Left lung (tissue), 14 donors: ENCODE measurements at places on chromosomes 6 and 20. TPM values are rescaled to one million over a fixed set of nuclear protein-coding genes. Genes with fewer than 3 reads are reported as not detected.

DNA sequence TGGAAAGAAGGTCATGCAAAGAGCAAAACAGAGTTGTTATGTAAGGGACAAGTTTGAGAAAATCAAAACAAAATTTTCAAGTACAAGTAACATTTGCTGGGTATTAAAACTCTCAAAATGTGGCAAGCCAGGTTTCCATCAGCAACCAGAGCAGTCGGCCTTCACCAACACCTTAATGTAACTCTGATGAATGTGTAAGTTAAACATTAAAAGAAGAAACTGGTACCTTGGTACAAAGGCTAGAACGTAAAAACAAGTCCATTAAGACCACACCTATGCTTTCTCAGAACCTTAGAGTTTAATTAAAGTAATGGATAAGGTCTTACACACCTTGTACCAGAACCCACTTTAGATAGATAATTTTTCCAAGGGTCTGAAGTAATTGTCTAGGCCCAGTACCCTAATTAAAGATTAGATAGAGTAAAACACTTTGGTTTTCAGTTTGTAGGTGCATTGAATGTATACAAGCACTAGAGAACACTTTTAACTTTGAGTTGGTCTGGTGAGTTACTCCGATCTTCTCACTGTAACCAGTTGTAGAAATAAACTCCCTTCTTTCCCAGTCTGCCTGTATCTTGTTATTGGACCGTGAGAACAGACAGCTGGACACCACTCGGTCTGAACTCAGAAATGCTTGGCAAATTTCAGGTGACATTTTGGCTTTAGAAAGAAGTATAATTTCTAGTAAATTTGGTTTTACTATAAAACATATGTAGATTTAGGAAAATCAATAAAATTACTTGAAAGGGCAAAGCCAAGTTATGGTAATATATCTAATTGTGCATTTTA lies 319.4 kb downstream of the HTR1B start:
- DNase-seq, result no peak

DNA sequence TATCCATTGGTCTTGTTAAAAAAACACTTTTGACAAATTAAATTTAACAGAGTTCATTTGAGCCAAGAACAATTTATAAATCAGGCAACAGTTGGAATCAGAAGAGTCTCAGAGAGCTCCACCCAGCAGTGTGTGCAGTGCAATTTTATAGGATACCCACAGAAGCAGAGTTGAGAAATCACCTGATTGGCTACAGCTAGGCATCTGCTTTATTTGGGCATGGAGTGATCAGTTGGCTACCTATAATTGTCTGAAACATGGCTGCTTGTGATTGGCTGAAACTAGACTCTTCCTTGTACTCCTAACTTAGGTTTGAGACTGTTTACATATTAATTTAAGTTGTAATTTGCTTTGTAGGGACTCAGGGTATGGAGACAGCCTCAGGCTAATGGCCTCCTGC lies 12.0 kb downstream of the PGK2 start:
- no peak for DNase-seq

GRCh38 chr6:6981681-6982322 lies 126.0 kb upstream of the RREB1 start:
- no peak for DNase-seq

GRCh38 chr20:2700913-2701620 lies 8.5 kb downstream of the EBF4 start:
- DNase-seq, result no peak

DNA sequence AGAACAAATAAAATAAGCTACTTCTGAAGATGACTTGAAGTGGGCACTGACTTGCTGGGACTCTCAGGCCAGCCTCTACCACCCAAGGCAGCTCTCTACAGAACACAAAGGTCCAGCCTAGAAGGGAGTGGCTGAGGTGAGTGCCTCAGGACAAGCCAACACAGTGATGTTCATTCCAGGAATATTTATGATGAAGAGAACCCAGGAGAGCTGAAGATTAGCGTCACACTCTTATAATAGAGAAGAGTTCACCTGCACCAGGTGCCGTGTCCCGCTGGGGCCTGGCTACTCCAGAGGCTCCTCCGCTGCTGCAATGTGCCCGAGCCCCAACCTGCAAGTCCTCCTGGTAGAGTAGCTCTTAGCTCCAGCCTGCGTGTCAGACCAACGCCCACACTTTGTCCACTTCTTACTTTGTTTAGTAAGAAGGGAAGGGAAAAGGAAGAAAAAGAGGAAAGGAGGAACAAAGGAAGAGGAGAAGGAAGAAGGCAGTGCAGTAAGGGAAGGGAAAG lies 182.4 kb upstream of the QKI start:
- DNase-seq, result no peak

The NEDD9 gene
- polyA plus RNA-seq, result 55.3 TPM

DNA sequence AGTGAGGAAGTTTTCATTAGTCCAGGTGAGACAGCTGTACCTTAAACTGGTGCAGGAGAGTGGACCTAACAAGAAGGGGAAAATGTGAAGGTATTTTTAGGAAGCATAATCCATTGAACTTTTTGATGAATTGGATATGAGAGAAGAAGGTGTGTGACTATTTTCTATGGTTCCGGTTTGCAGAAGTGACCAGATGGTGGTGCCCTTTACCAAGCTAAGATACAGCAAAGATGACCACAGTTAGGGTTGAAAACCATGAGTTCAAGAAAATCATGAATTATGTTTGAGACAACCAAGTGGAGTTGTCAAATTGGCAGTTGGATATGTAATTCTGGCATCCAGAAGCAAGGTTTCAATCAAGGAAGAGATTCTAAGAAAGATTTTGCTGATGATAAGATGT lies 61.9 kb upstream of the NRSN1 start:
- peak; percentile 9 for DNase-seq

- DNase-seq, result no peak
These were observed 3.3 kb upstream of the PGK2 start for GRCh38 chr6:49790341-49790740.

DNA sequence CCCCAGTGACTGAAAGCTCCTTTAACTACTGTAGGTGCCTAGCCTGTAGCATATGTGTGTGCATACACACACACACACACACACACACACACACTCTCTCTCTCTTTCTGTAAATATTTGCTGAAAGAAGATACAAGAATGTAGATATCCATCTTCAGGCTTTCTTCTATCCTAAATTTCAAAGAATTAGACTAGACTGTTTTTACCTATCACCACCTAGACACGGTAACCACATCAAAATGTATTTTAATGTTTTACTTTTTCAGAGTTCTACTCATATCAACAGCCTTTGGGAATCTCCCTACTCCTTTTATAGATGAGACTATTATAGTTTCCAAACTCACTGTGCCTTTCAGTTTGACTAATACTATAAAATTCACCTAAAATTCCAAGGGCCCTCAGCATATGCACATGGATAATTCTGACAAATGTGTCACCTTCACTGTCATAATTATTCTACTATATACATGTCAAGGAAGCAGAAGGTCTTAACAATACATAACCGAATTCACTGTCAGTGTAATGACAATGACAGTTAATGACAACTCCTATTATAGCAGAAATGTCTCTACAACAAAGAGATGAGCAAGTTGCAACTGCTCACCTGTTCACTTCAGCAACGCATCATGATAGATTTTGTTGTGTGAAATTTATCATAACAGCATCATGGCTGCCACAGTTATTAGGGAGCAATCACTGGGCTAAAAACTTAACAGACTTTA lies 236.5 kb downstream of the GMPR start:
- no peak for DNase-seq

GRCh38 chr20:53757472-53757913 lies 163.9 kb upstream of the ZNF217 start:
- no peak for DNase-seq

DNA sequence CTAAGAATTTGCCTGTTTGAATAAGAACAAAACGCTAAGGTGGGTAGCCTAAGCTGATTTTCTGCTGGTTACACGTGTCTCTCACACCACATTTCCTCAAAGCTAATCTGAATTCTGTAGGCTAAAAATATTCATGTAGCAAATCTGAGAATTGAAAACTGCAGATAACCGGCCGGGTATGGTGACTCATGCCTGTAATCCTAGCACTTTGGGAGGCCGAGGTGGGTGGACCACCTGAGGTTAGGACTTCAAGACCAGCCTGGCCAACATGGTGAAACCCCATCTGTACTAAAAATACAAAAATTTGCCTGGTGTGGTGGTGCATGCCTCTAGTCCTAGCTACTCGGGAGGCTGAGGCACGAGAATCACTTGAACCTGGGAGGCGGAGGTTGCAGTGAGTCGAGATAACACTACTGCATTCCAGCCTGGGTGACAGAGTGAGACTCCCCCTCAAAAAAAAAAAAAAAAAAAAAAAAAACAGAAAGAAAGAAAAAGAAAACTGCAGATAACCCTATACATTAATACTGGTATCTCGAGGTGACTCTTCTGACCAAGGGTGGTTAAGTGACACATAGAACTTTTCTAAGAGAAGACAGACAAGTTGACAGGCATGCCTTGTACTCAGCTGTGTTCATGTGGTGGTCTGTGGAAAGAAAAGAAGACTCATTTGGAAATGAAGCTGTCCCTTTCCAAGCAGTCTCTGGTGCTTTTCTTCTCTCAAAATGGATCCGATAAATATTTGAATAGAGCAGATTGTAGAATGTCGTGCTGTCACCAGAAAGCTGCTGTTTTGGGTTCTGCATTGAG lies 24.7 kb upstream of the ASXL1 start:
- DNase-seq, result no peak

The CFAP61 gene
- polyA plus RNA-seq, result 1.9 TPM

DNA sequence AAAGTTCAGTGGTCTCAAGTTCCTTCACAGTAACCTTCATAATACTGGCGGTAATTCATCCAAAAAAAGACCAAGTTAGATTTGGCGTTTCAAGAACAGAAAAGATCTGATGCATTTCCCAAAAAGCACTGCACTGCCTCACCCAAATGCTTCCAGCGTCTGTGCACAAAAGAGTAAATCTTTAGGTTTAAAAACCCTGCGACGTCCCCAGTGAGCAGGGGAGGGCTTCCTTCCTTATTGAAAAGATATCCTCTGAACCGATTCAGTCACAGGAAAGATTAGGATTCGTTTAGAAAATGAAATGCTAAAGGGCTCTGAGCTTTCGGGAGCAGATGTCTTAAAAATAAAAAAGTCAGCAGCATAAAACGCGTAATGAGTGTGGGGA lies 654 bp downstream of the TBC1D7 start:
- no peak for DNase-seq

The PPP1R3G gene
- polyA plus RNA-seq, result 0.96 TPM

The GGT7 gene
- 35.6 TPM for polyA plus RNA-seq

The PKHD1 gene
- 7.2 TPM for polyA plus RNA-seq

The TREML1 gene
- 2.0 TPM for polyA plus RNA-seq

GRCh38 chr20:20491110-20491783 lies 123.3 kb downstream of the INSM1 start:
- DNase-seq, result no peak

GRCh38 chr6:113190170-113190569 lies 667.0 kb upstream of the MARCKS start:
- no peak for DNase-seq

DNA sequence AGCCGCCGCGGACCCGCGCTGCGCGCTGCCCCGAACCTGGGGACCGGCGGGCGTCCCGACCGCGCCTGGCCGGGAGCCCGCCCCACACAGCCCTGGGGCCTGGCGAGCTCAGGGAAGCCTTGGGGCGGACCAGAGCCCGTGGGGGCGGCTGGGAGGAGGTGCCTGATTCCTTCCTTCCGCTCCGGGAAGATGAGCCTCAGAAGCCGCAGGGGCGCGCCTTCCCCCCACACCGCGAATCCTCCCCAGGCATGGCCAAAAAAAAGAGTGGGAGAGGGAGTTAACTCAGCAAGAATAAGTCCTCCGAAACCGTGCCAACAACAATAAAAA lies at the start of gene CBLN4:
CBLN4 (minus strand) TSS at position 131 of the 327 bp plus-strand sequence. CDS start 1,348 bp downstream, outside the sequence.
- no peak for DNase-seq

The FAM162B gene
- 61.9 TPM for polyA plus RNA-seq

The VGLL2 gene
- not detected for polyA plus RNA-seq

- DNase-seq, result no peak
These were observed 13.2 kb upstream of the KIF25 start for GRCh38 chr6:167984144-167984719.

DNA sequence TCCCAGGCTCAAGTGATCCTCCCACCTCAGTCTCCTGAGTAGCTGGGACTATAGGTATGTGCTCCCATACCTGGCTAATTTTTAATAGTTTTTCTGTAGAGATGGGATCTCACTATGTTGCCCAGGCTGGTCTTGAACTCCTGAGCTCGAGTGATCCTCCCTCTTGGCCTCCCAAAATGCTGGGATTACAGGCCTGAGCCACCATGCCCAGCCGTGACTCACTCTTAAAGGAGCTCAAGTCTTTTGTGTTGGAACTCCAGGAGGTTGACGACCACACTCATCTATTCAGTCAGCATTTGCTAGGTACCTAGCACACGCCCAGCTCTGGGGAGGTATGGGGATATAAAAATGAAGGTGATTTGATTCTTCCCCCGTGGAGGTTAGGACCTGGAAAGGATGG lies 62.8 kb downstream of the UTRN start:
- no peak for DNase-seq

GRCh38 chr20:18072532-18072931 lies 14.8 kb upstream of the OVOL2 start:
- no peak for DNase-seq

DNA sequence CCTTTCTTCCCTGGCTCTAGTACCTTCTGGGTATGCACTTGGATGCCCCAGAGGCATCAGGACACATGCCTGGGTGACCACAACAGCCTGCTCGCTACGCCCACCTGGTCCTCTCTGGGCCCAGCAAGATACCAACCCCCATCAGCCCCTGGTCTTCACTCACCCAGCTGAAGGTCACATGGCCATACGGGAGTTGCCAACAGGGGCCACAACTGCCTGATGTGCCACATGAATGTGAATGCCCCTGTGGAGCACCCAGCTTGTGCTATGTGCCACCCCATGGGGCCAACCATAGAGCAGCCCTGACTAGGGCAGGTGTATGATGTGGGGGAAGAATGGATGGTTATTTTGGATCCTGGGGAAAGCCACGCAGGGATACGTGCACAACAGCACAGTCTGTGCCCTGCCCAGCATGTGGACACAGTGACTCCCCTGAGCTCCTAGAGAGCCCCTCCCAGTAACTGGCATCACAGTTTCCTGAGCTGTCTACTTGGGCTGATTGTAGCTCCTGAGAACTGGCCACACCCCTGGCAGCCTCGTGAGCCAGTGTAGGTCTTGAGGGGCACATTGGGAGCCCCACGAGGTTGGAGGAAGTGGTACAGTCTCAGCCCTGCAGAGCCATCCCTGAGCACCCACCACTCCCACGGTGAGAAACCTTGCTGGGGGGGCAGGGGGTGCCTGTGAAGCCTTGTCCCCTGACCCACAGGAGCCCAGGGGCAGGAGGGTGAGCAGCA lies 10.5 kb upstream of the PCMTD2 start:
- DNase-seq, result no peak

The WFDC10B gene
- not detected for polyA plus RNA-seq
